ENCODE measurements at places on chromosomes 4 and X.

DNA sequence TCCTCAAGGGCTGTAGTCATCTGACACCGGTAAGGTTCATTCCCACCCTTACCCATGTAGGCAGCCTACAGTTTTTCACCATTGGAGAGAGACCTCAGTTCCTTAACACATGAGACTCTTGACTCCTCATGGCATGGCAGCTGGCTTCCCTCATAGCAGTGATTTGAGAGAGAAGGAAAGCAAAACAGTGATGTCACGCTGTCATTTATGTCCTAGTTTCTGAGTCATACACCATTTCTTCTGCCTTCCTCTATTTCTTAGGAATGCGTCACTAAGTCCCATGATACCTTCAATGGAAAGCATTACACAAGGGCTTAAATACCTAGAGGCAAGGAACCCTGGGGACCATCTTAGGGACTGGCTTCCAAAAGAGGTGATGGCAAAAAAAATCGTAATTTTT, 226.1 kb downstream of the SPCS3 start:
- DNase-seq: no peak

DNA sequence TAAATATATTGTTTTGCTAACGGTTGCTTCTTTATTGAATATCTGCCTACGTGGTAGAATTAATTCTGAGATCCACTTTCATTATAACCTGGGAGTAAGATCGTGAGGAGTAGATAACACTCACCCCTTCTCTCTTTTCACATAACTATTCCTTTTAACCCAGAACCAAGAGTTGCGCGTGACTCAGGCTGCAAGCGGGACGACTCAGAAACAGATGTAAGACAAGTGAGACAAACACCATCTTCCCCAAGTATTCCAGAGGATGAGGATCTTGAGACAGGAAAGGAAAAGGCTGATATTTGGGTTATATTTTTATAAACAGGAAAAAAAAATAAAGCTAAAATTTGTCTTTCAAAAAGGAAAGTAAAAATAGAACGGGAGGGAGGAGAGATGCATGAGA, 318.8 kb upstream of the NOCT start:
- no peak for DNase-seq

DNA sequence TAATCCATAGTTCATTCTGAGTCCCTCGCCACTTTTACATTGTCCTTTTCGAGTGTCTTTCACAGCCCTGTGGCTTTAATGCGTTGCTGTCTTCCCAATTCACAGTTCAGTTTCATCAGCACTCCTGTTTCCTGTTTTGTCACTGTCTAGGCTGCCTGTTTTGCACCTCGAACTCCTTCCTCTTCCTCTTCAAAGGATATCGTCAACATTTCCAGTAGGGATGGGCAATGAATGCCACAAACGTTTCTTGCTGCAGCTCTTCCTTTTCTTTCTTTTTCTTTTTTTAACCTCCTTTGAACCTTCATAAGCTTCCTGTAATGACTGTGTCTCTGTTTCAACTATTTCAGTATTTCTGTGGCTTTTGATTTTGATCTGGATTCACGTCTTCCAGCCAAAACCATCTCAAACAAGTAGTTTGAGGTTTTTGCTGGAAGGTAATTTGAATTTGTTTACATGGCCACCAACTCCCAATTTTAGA, 105.4 kb downstream of the ANXA3 start:
- DNase-seq: peak; percentile 70

- DNase-seq: no peak
Observed at GRCh38 chr4:137641544-137641943, 109.2 kb upstream of the PCDH18 start.

- DNase-seq: peak; percentile 89
Observed at GRCh38 chr4:142405021-142405694, 440.9 kb downstream of the INPP4B start.

DNA sequence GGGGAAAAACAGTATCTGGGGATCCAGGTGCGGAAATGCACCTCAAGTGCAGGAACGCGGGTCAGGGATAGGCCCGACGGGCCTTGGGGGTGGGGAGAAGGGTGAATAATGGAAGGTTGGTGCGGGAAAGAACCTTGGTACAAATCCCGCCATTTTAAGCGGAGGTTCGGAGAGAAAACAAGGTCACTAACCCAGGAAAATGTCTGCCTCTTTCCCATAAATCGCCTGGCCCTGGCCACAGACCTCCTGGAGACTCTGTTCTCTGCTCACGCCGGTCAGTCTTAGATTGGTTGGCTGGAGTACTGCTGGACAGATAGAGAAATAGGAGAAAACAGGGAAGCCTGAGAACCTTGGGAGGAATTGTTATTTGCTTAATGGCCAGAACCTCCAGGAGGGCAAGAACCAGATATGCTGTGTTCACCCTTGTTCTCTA, 897 bp upstream of the FBXL5 start:
- no peak for DNase-seq

- DNase-seq: no peak
Observed at GRCh38 chr4:53228036-53228435, 137.8 kb downstream of the SCFD2 start.

- no peak for DNase-seq
Observed at GRCh38 chr4:121733942-121734341, 31.0 kb downstream of the SMIM43 start.

DNA sequence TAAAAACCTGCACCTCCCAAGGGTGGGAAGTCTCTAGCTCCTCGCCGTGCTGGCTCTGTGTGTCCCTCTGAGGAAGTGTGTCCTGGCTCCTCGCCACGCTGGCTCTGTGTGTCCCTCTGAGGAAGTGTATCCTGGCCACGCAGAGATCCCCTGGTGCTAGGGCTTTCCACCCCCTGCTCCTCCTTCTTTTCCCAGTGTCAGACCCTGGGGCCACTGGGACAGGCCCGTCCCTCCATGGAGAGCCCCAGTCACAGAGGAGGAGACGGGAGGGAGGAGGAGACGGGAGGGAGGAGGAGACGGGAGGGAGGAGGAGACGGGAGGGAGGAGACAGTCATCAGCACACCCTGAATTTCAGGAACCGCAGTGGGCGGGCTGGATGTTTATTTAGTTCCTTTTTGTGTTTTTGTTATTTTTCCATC, 53.8 kb upstream of the HGFAC start:
- no peak for DNase-seq

DNA sequence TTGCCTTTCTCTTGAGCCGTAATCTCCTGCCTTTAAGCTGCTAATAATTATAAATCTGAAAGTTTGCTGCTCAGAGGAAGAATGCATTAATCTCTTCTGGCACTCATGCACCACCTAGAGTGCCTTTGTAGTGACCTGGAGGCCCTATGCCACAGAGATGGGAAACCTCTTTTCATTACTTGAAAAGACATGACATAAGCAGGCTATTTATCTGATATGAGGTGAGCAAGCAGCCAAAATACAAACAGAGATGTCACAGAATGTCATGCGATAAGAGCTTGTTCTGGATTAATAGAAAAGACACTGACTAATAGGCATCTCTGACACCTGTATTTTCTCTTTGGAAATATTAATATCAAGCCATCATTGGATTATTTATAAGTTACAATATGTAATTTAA, 42.3 kb downstream of the GABRB1 start:
- no peak for DNase-seq

Data from activated CD4-positive, alpha-beta T cell treated with anti-CD3 and anti-CD28 coated beads, Interleukin-2, Interleukin-6, amounts not matched to agents 100 ng/mL and 50 ng/mL, durations not matched to agents 16 hours and 8 hours (primary cell).